Urothelium cell line (cell line): ENCODE measurements at places on chromosomes 1 and 21.

- no peak for DNase-seq
Observed at GRCh38 chr1:51638350-51638749, 21.5 kb downstream of the OSBPL9 start.

DNA sequence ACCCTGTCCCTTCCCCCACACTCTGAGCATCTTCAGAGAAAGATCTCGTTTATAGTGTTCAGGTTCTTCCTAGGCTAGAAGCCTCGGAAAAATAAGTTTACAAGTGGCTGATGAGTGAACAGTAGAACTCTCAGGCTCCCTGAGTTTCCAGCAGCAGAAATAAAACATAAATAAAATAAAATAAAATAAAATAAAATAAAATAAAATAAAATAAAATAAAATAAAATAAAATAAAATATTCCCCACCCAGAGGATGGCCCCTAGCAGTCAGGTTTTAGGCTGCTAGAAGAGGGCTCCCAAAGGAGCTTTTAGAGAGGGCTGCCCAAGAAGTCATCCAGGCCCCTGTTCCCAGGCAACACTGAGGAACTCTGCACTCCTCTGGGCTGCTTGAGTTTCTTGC, 55.1 kb downstream of the KCNC4 start:
- DNase-seq, result no peak

DNA sequence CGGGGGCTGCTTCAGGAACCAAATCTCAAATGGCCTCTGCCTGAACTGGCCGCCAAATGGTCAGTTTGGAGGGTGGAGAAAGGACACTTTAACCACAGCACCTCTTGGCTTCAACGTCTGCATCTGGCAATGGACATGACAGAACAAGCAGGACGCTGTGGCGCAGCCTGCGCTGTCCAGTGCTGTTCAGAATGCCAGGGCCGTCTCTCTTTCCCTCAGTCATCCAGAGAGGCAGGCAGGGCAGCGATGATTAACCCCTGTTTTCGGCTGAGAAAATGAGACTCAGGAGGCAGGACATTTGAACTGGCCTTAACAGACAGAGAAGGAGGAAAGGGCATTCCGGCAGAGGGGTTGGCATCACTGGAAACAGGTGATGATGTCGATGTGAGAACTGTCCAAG, 48.6 kb downstream of the GLIS1 start:
- DNase-seq, result no peak

GRCh38 chr1:44021156-44021555, 10.1 kb downstream of the SLC6A9 start:
- DNase-seq, result no peak

- no peak for DNase-seq
Observed at GRCh38 chr1:115713906-115714305, 54.6 kb downstream of the CASQ2 start.

DNA sequence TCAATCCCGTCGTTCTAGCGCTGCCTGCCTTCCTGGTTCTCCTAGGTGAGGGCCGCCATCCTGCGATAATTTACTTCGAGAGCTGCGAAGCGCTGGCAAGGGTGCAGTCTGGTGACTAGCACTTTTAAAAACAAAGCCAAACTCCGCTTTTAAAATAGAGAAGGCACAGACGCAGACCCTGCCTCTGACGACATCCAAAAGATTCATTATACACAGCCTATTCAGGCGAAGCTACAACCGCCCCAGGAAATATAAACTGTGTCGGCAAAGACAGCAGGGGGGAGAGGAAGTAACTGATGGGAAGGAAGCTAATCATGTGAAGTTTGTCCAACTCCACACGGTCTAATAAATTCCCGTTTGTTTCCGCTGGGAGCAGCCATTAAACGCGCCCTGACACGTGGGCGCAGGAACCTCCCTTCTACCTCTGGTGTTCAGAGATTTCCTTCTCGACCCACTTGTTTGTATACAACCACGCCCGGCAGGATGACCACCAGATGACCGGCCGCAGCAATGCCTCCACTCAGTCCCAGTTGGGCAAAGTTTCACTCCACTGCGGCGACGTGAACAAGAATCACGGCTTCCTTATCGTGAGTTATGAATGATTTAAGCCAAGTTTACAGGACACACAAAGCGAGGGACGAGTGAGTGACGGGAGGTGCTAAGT, 1.3 kb downstream of the GNG12 start:
- DNase-seq, result peak; percentile 62

DNA sequence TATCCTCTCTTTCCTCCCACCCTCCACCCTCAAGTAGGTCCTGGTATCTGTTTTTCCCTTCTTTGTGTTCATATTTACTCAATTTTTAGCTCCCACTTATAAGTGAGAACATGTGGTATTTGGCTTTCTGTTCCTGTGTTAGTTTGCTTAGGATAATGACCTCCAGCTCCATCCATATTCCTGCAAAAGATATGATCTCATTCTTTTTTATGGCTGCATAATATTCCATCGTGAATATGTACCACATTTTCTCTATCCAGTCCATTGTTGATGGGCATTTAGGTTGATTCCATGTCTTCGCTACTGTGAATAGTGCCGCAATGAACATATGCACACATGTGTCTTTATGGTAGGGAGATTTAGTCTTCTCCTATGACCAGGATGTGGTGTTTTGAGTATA, 14.5 kb downstream of the OLIG2 start:
- no peak for DNase-seq

- DNase-seq, result peak; percentile 94
Observed at GRCh38 chr1:247639381-247639981, 34.1 kb downstream of the OR2G3 start.

DNA sequence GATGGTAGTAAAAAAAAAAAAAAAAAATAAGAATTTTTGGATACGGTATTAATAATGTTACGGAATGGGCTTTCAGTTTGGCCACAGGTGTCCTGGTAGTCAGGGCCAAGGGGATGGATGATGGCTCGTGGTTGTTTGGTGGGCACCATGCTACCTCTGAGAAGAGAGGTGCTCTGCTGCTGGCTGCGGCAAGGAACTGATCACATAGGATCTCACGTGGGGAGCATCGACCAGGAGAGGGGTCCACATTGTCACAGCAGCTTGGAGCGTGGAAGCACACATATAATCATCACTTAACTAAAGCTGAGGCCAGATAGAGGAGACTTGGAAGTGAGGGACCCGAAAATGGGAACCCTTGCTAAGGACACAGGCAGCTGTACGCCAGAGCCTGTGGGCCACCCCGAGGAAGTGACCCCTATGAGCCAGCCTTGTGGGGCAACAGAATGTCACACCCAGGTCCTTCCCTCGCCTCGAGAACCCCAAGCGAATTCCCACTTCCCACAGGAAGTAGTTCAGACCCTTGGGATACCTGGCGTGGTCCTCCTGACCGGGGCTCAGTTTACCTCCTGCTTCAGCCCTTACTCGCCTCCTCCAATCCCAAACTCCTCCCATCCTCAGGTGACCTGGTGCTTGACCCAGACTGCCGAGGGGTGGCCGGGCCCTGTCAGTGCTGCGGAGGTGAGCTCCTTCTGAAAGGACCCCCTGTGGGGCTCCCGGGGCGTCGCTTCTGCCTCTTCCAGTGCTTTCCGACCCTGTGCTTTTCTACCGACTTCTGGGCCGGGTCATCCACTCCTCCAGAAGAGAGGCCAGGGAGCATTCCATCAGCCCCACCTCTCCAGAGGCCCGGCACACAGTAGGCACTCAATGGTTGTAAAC, 222.0 kb downstream of the CAMTA1 start:
- DNase-seq, result no peak

- peak; percentile 38 for DNase-seq
Observed at GRCh38 chr1:2452201-2452931, 23.7 kb upstream of the PLCH2 start.
